ENCODE measurements at places on chromosomes 1 and 21. TPM values are rescaled to one million over a fixed set of nuclear protein-coding genes. Genes with fewer than 3 reads are reported as not detected.
A peak's percentile ranks its signal among the peaks of the same experiment; 100 is the strongest.

DNA sequence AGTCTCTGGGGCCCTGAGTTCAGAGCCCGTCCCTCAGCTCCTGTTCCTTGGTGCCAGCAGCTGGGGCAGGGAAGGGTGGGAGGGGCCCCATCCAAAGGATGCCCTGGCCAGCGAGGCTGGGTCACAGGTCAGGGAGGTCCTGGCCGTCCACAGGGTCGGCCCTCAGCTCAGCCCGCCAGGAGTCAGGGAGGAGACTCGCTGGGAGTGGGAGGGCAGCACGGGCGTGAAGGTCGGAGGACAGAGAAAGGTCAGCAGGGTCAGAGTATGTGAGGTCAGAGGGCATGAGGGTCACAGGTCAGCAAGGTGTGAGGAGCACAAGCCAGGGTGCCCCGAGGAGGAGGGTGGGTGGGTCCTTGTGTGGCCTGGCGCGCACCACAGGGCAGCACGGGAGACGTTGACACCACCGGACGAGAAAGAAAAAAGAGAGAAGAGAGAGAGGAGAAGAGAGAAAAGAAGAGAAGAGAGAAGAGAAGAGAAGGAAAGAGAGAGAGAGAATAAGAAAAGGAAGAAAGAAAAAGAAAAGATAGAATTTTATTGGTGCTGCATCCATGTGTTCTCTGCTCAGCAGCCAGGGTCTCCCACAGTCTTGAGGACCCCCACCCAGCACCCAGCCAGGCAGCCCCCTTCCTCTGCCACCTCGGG lies 7.1 kb downstream of the PERM1 start:
- no peak for DNase-seq

DNA sequence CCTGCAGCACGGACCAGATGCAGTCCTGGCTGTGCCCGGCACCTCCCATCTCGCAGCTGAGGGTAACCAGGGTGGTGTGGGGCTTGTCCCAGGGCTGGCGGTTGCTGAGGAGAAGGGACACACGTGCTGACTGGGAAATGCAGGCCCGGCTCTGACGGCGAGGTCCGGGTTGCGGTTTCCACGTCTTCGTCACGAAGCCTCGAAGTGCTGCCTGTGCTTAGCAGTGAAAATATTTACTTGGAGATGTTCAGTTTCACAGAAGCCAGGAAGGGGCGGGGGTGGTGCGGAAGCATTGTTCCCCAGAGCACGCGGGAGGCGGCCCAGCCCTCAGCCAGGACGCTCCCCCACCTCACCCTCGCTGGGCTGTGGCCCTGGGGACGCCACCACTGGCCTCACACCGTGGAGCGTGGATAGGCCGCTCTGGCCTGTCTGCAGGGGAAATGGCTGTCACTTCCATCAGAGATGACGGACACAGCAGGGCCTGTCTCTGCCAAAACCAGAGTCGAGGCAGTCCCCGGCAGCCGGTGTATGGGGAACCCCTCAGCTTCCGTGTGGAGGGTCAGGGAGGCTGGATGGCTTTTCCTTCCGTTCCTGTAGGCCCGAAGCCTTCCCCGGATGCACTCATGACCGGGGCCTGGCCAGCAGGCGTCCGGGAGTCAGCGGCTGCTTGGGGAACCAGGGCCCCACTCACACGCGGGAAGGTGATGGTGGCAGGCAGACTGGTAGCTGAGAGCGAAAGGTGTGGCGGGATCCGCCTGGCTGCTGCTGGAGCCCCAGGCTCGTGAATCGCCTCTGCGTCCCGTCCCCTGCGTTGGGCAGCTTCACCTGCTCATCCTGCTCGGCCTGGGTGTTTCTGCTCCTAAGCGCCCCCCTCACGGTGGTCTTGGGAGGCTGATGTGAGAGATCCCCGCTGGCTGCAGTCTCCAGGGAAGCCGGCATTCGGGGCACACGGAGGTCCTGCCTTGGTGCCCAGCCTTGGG lies 14.7 kb upstream of the POFUT2 start:
- no peak for DNase-seq

DNA sequence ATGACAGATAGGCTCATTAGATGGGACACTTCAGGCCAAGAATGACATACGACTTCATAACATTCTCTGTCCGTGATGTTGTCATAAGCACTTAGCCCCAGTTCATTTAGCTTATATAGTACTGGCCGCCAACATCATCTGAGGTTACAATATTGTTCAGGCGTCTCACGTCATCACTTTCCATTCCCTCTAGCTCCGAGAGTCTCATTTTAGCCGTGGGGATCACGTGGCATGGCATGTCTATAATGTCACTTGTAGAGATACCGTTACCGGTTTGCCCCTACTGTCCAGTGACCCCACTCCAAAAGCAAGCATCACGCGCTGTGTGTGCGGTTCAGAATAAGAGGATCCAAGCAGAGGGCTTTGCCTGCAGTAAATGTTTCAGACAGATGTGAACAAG lies 34.6 kb upstream of the HEATR1 start:
- no peak for DNase-seq

DNA sequence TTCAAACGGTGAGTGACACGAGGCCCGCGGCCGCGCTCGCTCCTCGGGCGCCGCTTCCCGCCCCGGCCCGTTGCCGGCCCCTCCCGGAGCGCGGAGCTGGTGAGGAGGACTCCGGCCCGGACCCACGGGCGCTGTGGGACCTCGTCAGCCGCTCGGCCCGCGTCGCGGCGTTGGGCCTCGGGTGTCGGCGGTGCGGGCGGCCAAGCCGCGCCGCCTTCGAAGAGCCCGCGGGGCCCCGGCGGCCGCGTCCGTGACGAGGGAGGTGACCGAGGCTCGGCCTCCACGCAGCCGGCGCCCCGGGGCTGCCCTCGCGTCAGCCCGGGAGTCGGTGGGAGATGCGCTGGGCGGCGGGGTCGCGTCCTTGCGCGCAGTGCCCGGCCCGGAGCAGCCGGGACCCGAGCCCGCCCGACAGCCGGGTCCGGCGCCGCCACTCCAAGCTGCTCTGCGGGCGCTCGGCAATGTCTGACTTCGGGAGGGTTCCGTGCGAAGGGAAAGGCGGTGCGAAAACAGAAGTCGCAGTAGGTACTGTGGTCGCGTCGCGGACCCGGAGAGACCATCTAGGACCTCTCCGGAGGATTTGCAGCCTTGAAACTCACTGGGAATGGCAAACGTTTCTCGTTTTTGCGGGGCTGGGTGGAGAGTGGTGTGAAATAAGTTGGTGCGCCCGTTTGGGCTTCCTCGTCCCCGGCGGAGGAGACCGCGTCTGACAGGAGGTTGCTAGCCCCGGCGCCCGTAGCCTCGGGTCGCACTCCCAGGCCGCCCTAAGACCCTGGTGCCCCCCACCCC lies 829 bp downstream of the SPEN start:
- DNase-seq = no peak

DNA sequence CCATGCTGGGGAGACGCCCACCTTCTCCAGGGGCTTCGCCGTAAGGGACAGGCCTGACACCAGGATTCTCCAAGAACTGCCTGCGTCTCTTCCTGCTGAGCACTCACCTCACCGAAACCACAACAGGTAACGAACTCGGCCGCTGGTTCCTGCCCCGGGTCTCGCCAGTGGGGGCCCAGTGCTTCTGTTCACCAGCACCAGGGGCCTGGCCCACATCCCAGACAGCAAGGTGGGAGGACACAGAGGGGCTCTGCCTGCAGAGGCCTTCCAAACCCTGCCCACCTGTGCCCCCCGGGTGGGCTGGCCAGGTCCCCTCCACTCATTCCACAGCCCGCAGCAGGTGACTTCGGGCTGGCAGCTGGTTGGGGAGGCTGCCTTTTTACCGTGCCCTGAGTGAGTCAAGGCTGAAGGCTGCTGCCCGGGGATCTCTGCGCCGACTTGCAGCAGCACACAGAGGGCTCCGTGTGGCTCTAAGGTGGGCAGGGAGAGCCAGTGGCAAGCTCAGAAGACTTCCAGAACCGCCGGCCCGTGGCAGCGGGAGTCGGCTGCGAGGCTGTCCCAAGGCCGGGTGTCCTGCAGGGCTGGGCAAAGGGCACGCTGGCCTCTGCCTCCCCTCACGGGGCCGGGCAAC lies 14.7 kb upstream of the COL18A1 start:
- DNase-seq = no peak

DNA sequence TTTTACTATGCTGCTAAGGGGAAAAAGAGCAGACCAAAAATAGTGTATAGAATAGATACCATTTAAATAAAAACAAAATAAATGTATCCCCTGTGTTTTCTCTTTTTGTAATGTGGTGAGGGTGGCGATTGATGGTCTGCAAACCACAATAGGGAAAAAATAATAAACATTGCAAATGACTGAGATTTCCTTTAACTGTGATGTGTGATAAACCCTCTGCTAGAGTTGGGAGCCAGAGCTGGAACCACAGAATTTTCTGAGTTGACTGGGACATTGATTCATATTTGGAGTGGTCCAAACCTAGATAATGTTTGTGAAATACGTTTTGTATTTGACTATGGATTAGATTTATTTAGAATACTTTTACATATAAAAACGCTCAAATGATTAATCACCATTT lies 70.6 kb upstream of the PTGFR start:
- no peak for DNase-seq

DNA sequence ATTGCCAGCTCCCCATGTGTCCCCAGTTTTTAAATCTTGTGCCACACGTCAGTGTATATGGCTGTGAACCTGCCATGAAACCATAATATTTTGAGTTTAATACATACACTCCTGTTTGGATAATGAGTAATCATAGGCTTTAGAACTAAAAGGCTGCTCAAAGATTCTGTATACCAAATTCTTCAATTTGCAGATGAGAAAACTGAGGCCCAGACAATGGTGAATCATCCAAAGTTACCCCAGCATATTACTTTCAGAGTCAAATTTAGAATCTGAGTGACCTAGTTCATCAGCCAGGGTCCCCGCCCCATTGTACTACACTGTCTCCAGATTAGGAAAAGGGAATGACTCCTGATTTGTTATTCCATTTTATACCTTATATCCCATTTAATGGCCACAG lies 224.6 kb downstream of the FGGY start:
- no peak for DNase-seq

- no peak for DNase-seq
Observed at GRCh38 chr1:34876406-34876805, 16.9 kb upstream of the SMIM12 start.

- peak; percentile 17 for DNase-seq
Observed at GRCh38 chr1:157073944-157074685, 25.5 kb downstream of the ETV3L start.

DNA sequence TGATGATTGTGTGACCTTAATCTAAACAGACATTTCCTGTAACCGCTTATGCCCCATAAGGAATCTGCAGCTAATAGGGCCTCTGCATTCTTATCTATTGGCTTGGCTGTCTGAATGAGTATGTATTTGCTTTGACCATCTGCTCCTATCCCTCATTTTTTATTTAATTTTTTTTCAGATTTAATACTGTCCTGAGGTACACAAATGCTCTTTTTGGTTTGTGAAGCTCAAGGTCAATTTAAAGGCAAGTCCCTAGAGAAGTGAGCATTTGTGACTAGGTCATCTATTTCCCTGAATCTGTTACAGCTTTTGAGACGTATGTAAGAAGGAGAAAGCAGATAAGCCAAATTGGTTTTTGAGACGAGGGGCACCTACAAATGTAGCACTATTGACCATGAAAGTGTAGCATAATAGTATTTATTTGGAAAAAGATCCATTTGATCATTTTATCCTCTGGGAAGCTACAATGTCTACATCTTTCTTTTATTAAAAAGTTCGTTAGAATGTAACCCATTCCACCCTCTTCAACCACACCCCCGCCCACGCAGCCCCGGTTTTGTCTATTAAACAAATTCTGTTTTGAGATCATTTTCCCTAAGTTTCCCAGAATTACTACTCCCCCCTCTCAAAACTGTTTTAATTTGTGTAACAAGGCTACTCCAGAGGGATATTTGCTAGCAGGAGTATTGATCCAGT lies 69.2 kb upstream of the HSPA13 start:
- DNase-seq = no peak

GRCh38 chr21:27536319-27536718 lies 569.4 kb upstream of the ADAMTS5 start:
- DNase-seq = no peak

- no peak for DNase-seq
Observed at GRCh38 chr1:203196371-203196770, 9.9 kb upstream of the CHI3L1 start.

- no peak for DNase-seq
Observed at GRCh38 chr21:37041706-37042271, 31.1 kb downstream of the PIGP start.

- DNase-seq = no peak
Observed at GRCh38 chr1:30877205-30877912, 31.2 kb downstream of the SDC3 start.

GRCh38 chr21:29601047-29601446 lies 302.3 kb downstream of the BACH1 start:
- DNase-seq = no peak

DNA sequence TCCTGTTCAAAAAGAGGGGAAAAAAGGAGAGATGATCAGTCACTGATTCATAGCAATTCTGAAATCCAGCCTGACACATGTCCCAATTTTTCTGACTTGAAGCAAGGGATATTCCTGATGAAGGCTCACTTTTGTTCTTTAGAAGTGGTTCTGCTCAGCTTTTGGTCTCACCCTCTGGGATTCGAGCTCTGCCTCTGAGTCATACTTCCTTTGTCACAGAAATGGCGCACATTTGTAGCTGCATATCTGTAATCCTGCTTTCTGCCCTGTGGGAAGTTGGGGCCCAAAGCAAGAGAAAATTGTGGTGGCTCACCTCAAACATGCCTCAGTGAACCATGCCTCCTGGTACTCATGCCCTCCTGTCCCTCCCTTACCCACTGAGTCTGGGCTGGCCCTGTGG lies 22.3 kb upstream of the FAM78B start:
- no peak for DNase-seq

DNA sequence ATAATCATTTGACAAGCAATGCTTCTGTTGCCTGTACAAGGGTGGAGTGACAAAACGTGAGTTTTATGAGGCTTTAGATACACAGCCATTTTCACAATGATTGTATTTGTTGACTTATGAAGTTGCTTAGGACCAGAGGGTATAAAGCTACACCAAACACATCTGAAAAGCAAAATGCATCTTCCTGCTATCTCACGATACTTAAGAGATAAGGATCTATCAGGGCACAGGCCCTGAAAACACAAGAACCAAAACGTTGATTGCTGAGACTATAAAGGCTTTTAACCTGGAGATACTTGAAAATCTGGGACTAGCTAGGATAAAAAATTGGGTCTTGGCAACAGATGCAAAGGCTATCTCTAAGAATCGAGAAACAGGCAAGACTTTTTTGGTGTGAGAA lies 115.7 kb downstream of the SLC5A9 start:
- DNase-seq = no peak

DNA sequence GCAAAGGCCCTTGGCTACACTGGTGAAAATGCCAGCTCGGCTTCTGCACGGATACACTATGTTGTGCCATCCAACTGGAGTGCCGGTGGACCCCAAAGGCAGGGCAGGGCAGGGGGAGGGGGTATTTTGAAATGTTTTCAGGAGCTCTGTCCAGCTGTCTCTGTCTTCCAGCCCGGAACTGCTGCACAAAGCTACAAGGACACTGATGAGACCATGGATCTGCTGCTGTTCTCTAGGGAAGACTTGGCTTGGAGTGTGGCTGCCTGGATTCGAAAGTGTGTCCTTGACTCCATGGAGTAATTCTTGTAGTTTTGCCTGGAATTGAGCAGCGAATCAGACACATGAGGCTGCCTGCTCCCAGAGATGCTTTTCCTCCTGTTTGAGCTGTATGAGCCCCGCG lies 42.4 kb downstream of the TTC39A start:
- DNase-seq = no peak

The AMY1B gene
- polyA plus RNA-seq = not detected

The CAMK1G gene
- 0.11 TPM for polyA plus RNA-seq

The TMEM82 gene
- polyA plus RNA-seq = not detected

The SPATA1 gene
- 0.24 TPM for polyA plus RNA-seq

The GNG4 gene
- 3.9 TPM for polyA plus RNA-seq

Data from urinary bladder (tissue), 4 donors.